Activated naive CD8-positive, alpha-beta T cell treated with anti-CD3 and anti-CD28 coated beads, Interleukin-2, amount 10 ng/mL, durations not matched to agents 7 days and 5 days (primary cell): ENCODE measurements at places on chromosomes 3 and 15.
A peak's percentile ranks its signal among the peaks of the same experiment; 100 is the strongest.

DNA sequence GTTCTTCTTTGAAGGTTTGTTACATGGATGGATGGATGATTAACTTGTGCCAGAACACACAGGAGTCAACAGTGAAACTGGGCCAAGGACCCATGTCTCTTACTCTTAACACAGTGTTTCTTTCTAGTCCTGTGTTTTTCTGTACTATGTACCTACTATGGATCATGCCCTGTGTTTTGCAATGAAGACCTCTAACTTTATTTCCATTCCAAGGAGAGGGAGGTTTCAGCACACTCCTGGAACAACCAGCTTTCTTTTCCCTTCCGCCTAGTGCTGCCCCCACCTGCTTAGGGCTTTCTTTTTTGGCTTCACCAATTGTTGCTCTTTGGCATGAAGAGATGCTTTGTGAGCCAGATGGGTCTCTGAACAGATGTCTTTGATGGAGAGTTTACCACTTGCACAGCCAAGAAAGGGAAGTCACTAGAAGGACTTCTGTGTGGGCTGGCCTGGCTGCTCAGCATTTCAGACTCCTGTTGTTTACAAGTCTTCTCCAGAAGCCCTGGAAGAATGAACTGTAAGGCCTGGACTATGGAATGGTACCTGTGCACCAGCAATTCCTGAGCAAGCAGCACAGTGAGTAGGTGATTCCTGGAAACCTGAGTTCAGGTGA lies 44.5 kb downstream of the SNAPC5 start:
- H3K36me3 ChIP-seq = peaks cover 21% of the 10 kb centered on the region
- no peaks in the 10 kb centered on the region for H3K27me3 ChIP-seq
- H3K4me3 ChIP-seq = no peak overlapping the region
- no peak overlapping the region for H3K27ac ChIP-seq

DNA sequence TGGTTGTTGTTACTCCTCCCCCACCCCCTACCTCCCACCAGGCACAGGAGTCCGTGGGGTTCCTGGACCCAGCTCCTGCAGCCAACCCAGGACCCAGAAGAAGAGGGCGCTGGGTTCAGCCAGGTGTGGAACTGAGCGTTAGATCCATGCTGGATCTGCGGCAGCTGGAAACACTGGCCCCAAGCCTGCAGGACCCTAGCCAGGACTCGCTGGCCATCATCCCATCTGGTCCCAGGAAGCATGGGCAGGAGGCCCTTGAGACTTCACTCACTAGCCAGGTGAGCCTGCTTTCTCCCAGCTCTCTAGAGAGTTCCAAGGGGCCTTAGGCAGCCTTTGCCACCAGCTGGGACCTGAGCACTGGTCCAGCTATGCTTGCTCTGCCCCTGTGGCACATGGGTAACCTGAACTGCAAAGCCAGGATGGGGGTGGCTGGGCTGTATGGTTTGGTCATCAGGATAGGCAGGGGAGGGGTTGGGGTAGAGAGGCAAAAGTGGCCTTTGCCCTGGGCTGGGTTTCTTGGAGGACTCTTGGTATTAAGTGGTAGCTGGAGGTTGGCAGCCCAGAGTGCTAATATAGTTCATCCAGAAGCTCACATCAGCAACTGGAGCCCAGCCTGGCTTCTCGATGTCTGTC lies 7.0 kb upstream of the JMJD7 start:
- no peak overlapping the region for H3K27ac ChIP-seq
- H3K27me3 ChIP-seq = no peaks in the 10 kb centered on the region

GRCh38 chr3:142029791-142030190 lies 119.6 kb downstream of the TFDP2 start:
- no peak overlapping the region for H3K4me3 ChIP-seq
- DNase-seq = no peak
- peaks cover 2% of the 10 kb centered on the region for H3K36me3 ChIP-seq
- no peaks in the 10 kb centered on the region for H3K27me3 ChIP-seq
- peaks cover 12% of the 10 kb centered on the region for H3K4me1 ChIP-seq
- H3K27ac ChIP-seq = no peak overlapping the region

GRCh38 chr15:60795889-60796288 lies 316.9 kb upstream of the ICE2 start:
- peaks cover 13% of the 10 kb centered on the region for H3K36me3 ChIP-seq
- no peak overlapping the region for H3K4me3 ChIP-seq
- H3K27me3 ChIP-seq = no peaks in the 10 kb centered on the region
- no peak for DNase-seq
- H3K4me1 ChIP-seq = peaks cover 23% of the 10 kb centered on the region

- H3K27me3 ChIP-seq = no peaks in the 10 kb centered on the region
- no peak overlapping the region for H3K27ac ChIP-seq
- peaks cover 12% of the 10 kb centered on the region for H3K4me1 ChIP-seq
- no peak for DNase-seq
These were observed 70.9 kb downstream of the AAGAB start for GRCh38 chr15:67183443-67184169.

DNA sequence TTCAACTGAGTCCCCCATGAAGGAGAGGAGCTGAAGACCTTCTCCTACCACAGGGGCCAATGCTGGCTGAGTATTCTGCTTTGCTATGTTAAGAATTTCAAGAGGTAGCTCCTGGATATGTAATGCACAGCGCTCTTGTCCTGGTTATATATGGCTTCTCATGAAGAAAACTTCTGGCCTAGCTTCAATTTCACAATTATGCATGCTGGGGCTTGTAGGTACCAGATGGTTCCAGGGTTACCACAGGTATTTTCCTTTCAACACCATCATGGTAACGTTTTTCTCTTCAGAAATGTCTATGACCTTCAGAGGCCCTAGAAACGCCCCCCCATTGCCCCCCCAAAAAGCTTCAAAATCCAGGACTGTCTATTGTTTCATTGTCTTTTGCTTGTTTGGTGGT lies 311.7 kb upstream of the ICE2 start:
- H3K36me3 ChIP-seq = peaks cover 11% of the 10 kb centered on the region
- H3K27ac ChIP-seq = no peak overlapping the region
- no peak overlapping the region for H3K4me3 ChIP-seq
- peaks cover 8% of the 10 kb centered on the region for H3K4me1 ChIP-seq
- DNase-seq = no peak
- no peaks in the 10 kb centered on the region for H3K27me3 ChIP-seq

DNA sequence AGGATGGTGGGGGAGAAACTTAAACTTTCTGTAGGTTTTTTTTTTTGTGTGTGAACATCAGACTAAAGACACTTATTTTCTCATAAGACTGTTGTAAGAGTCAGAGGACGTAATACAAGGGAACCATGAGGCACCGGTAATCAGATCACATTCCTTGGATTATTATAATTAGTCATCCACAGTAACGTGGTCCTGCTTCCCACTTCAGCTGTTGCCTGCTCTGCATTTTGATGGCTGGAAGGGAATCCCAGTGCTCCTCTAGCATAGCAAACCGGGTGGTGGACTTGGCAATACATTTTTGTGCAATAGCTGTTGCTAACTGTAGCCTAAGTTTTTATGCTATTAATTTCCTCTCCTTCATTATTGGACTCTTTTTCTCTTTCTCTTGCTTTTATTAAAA lies 294.8 kb downstream of the NR2F2 start:
- no peaks in the 10 kb centered on the region for H3K27me3 ChIP-seq
- no peaks in the 10 kb centered on the region for H3K4me1 ChIP-seq
- no peak for DNase-seq
- H3K27ac ChIP-seq = no peak overlapping the region
- no peaks in the 10 kb centered on the region for H3K36me3 ChIP-seq

DNA sequence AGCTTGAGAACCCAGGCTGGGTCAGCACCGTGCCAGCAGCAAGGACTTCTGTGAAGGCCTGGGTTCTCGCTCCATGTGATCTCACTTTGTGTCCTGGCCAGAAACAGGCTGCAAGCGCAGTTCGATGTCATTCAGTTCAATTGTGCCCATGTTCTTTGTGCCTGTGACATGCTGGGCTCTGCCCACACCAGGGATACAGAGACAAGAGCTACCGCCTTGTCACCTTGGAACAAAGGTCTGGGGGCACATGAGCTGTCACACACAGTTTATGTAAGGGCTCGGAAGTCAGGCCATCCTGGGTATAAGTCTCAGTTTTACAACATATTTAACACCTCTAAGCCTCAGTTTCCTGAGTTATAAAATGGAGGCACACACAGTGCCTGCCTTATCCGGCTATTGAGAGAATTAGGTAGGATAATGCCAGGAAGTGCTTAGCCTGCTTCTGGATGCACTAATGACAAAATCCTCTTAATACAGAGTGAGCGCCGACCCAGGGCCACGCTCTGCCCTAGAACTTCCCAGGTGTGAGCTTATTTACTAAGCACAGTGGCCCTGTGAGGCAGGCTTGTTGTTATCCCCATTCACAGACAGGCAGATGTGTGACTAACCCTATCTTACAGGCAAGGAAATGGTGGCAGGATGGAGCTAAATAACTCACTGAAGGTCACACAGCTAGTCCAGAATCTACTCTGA lies 50.4 kb upstream of the LIMD1 start:
- no peak overlapping the region for H3K27ac ChIP-seq
- peaks cover 7% of the 10 kb centered on the region for H3K36me3 ChIP-seq
- DNase-seq = no peak

DNA sequence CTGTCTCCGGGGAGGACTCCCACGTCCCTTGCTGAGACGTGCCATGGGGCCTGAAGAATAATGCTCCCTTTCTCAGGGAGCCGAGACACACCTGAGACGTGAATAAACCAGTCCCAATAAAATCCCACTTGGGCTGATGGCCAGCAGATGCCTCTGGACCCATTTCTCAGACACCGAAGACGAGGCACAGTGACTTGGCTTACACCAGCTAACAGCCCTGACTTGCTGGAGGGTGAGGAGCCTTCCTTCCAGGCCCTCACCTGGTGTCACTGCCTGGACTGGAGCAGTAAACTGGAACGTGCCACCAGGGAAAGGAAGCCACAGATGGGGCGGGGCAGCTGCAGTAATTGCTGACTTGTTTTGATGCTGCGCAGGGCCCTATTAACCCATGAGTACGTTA lies 189.7 kb downstream of the PDZRN3 start:
- H3K27ac ChIP-seq = no peak overlapping the region
- no peak overlapping the region for H3K4me3 ChIP-seq
- no peaks in the 10 kb centered on the region for H3K36me3 ChIP-seq
- no peak for DNase-seq
- no peaks in the 10 kb centered on the region for H3K27me3 ChIP-seq

GRCh38 chr15:86916671-86917360 lies 837.1 kb downstream of the AGBL1 start:
- H3K27me3 ChIP-seq = peaks cover 3% of the 10 kb centered on the region
- no peaks in the 10 kb centered on the region for H3K4me1 ChIP-seq
- H3K27ac ChIP-seq = no peak overlapping the region
- H3K4me3 ChIP-seq = no peak overlapping the region
- H3K36me3 ChIP-seq = no peaks in the 10 kb centered on the region

- H3K27me3 ChIP-seq = no peaks in the 10 kb centered on the region
- peak overlapping the region; percentile 47 for H3K27ac ChIP-seq
- peaks cover 24% of the 10 kb centered on the region for H3K36me3 ChIP-seq
- H3K4me1 ChIP-seq = peaks cover 2% of the 10 kb centered on the region
These were observed 33.5 kb downstream of the CHCHD6 start for GRCh38 chr3:126737527-126737926.

DNA sequence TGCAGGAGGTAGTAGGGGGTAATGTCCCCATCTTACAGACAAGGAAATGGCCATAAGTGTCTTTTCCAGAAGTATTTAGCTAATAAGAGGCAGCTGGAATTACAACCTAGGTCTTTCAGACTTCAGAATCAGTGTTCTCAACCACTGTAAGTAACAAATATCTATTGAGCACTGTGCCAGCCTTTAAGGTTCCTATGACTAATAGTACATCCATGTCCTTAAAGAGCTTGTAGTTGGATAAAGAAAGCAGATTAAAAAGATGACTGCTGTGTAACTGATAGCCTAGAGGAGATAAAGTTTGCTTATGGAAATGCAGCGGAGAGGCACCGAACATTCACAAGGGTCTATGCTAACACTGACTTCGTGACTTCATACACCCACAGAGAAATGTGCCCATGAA lies 136.0 kb downstream of the KCNMB2 start:
- no peaks in the 10 kb centered on the region for H3K36me3 ChIP-seq
- DNase-seq = no peak
- H3K4me1 ChIP-seq = peaks cover 12% of the 10 kb centered on the region
- no peak overlapping the region for H3K27ac ChIP-seq
- H3K4me3 ChIP-seq = no peak overlapping the region

DNA sequence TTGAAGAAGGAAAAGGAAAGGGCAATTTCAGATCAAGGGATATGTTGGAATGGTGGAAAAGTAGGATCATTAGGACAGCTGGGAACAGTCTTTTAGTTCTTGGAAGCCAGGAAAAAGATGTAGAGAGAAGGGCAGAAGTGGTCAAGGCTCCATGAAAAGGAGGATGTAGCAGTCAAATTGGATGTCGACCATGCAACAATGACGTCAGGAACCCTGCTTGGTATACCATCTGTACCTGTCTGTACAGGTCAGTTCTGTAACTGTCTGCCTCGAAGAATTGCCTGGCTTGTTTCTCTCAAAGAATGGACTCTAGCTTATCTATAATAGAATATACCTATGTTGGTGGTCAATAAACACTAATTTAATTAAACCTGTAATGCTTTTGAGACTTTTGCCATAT lies 157.8 kb upstream of the SGO1 start:
- no peaks in the 10 kb centered on the region for H3K36me3 ChIP-seq
- no peak for DNase-seq
- H3K4me3 ChIP-seq = no peak overlapping the region
- H3K4me1 ChIP-seq = no peaks in the 10 kb centered on the region

DNA sequence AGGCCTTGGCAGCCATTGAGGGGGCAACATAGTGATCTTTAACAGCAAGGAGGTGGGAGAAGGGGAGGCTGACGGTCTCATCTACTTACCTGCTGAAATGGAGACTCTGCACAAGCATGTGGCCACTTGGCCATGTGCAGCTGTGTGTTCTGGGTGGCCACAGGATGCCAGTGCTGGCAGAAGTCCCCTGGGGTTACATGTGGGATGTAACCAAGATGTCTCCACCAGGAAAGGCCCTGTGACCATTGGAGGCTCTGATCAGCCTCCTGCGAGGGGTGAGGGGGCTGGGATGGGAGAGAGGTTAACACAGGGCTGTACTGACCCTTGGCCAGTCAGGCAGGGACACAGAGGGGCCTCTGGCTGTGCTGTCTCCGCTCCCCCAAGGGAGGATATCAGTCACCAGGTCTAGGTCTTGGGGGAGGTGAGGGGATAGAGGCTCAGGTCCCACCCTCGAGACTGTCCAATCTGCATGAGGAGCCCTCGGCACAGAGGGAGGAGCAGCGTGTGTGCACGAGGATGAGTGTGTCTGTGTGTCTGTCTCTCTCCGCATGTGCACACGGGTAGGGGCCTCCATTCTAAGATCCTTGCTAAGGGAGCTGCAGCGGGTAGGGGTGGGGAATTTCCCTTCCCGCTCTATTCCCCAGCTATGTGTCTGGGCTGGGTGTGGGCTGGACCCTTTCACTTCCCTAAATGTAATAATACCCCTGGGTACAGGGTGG lies 19.5 kb downstream of the PRKCD start:
- H3K36me3 ChIP-seq = peaks cover 2% of the 10 kb centered on the region
- no peak overlapping the region for H3K27ac ChIP-seq
